NCI-H1417 (cell line): ENCODE measurements at places on chromosomes 5 and 9.

DNA sequence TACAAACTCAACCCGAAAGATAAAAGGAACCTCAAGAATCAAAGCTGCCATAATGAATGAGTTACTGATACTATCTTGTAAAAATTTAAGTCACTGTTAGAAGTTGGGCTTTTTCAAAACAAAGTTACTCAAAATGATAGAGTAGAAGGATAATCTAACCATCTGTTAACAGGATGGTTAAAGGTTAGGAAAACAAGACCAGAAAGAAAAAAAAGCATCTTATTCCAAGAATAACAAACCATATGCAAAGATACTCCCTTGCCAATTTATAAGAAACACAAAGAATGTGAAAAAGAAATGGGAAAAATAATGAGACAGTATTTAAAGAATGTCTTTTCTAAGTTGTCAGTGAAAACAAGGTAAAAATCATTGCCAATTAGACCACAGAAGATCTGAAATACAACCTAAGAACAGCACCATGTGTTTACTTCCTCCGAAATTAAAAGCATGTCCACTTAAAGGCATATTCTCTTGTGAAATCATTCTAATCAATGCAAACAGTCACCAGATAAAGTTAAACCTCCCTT lies 51.2 kb downstream of the STRBP start:
- DNase-seq = no peak

DNA sequence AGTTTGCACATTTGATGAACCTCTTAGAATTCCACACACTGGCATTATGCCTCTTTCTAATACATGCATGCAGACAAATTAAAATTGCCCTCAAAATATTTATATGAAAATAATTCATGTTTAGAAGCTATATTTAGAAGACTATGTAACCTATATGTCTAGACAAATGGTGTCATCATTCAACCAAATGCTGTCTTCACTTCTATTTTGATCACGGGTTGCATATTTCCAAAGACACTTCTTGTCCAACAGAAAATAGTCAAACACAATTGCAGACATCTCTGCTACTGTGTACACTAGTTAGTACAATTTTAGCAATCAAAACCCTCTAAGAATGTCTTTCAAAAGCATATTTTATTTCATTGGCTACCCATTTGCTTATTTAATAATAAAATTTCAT lies 114.0 kb downstream of the FBXO38 start:
- DNase-seq = no peak

GRCh38 chr9:19294219-19294618 lies 63.7 kb downstream of the DENND4C start:
- no peak for DNase-seq

GRCh38 chr9:6873857-6874256 lies 116.1 kb downstream of the KDM4C start:
- no peak for DNase-seq

DNA sequence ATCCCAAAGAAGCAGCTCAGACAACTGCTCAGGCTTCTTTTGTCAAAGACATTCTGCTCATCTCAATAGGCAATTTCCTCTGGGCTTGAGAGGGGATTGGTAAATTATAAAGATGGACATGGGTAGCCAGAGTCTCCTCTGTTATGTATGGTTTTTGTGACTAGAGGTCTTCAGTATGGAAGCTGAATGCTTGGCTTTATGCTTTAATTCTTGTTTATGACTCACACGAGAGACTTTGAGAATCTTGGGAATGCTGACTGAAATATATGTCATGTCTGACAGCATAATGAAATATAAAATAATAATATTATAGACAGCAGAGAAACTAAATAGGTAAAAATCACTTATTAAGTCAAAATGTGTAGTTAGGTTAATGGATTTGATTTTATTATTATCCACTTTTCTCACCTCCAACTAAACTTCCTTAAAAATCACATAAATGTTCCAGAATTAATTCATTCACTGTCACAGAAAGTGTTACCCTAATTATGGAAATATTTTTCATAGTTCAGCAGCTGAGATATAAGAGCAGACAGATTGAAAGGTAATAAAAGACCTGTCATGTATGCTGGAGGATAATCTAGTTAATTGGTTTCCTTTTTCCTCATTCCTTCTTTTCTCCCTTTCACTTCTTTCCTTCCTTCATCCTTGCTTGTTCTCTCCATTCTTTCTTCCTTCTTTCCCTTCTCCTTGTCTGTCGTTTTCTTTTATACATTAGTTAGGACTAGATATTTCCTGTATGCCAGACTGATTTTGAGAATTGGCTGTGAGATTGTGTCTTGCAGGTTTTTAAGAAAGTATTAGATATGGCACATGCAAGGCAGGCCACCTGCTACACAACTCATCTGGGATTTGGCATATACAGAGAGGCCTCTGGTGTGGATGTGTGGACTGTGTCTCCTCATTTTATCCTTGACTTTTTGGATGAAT lies 1866.1 kb upstream of the NUDT12 start:
- DNase-seq = no peak
